ENCODE measurements at places on chromosomes 6 and 20.
A peak's percentile ranks its signal among the peaks of the same experiment; 100 is the strongest.

DNA sequence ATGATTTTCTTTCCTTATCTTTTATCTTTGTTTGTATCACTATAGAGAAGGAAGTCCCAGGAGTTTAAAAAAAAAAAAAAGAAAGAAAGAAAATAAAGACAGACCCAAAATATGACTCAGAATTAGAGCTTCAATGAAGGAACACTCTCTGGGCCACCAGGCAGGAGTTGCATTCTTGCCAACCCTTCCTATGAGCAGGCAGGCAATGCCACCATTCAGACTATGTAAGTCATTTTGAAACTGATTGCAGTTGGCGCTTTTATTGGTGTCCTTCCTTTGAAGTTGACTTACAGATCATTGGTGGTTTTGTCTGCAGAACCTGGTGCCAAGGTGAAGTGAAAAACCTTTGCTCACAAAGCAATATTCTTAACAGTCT is 50.3 kb downstream of the MYB start:
- no peak for DNase-seq

GRCh38 chr6:106324726-106325335 is 729 bp downstream of the ATG5 start:
- no peak for DNase-seq

- DNase-seq: no peak
Observed at GRCh38 chr20:36275441-36276189, 30.5 kb upstream of the DLGAP4 start.

DNA sequence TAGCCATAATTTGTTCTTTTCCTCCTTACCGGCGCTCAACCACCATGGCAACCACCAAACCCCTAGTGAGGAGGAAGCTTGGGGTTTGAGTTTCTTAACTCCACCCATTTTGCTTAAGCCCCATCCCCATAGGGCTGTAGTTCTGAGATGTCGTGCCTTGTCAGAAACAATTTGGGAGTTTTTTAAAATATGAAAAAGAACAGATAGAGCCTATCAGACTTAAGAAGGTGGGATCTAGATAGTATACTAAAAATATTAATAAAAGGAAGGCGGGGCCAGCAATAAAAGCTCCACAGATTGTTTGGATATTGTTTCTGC is 5.6 kb downstream of the BRD2 start:
- peak; percentile 45 for DNase-seq

DNA sequence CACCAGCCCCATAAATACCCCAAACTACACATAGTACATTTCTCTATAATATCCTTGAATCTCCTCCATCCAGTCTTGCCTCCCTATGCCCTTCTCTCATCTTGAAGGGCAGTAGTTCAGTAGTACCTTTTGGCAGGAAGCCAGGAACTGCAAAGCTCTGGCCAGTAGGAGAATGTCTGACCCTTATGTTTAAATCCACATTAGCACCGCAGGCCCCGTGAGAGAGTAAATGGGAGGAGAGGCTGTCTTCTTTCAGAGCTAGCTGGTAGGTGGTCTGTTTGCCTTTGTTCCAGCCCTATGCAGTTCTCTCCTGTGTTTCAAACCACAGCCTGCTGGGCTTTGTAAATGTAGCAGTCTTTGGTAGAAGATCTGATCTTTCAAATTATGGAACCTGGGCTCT is 690.7 kb downstream of the DOK5 start:
- no peak for DNase-seq

DNA sequence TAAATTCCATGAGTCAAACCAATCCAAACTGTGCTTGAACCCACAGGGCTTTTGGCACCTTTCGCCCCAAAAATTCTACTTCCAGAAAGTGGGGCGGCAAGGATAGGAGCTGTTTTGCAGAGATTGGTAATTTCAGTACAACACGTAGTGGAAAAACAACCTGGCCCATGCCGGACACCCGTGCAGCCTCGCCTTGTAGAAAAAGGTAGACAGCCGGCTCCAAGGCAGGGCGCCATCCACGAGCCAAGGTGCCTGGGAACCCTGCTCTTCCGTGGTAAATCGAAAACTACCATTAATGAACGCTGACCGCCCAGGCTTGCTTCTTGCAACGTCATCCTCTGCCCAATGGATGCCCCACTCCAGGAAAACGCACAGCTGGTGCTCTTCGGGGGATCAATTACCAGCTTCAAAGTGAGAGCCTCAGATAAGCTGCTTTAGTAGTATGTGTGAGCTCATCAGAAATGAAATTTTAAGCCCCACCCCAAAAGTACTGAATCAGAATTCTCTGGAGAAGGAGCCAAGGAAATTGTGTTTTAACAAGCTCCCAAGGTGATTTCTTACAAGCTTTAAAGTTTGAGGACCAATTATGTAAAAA is 1.8 kb downstream of the OOEP start:
- no peak for DNase-seq

- DNase-seq: peak; percentile 88
Observed at GRCh38 chr6:141105481-141105880, 1027.2 kb upstream of the GJE1 start.

GRCh38 chr6:159953091-159953601 is 15.7 kb upstream of the IGF2R start:
- DNase-seq: peak; percentile 71

GRCh38 chr6:13285705-13286104 is 42.6 kb downstream of the TBC1D7 start:
- DNase-seq: no peak

- DNase-seq: peak; percentile 10
Observed at GRCh38 chr20:6074145-6074561, 20.3 kb upstream of the LRRN4 start.

DNA sequence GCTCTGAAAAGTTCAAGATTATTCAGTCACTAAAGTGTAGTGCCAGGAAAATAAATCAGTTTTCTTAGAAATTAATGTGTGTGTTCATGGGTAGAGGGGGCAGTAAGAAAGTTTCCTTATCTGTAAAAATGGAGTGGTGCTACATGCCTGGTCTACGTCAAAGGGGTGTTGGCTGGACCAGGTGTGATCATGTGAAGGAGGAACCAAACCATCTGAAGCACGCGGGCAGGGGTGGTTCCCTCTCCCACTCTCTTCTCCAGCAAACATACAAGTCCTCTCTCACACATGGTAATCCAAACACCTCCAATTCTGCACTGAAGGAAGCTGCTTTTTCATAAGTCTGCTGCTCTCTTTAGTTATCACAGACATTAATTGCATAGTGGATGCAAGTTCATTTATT is 63.1 kb downstream of the CLIC5 start:
- DNase-seq: no peak

GRCh38 chr20:53077373-53078205 is 105.4 kb downstream of the TSHZ2 start:
- peak; percentile 86 for DNase-seq

- no peak for DNase-seq
Observed at GRCh38 chr6:17998003-17998402, 10.6 kb upstream of the KIF13A start.

- DNase-seq: no peak
Observed at GRCh38 chr6:170135821-170136471, 154.9 kb downstream of the DLL1 start.

- DNase-seq: peak; percentile 48
Observed at GRCh38 chr6:4381381-4381780, 246.0 kb upstream of the ECI2 start.

DNA sequence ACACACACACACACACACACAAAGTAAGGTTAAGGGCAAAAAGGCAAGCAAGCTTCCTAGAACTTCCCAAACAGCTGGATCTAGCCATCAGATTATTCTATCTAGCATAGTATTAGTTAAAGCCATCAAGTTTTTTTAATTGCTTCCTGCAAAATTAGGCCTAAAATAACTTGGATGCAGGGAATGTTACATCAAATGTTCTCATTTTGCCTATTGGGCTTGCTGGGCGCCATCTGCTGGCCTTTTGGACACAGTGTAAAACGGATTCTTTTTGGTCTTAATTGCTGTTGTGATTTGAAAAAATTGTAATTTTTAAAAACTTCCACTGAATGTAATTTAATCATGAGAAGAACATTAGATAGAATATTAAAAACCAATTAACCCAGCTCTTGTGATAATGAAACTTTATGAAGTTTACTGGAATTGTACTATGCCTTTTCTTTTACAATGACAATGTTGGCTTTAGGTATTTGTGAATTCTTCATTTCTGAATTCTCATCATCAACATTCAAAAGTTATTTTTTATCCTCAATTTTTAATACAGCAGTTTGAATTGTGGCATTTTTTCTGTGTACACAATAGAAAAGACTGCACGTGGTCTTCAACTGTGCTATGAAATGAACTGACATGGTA is 6.8 kb downstream of the MKKS start:
- DNase-seq: peak; percentile 60

DNA sequence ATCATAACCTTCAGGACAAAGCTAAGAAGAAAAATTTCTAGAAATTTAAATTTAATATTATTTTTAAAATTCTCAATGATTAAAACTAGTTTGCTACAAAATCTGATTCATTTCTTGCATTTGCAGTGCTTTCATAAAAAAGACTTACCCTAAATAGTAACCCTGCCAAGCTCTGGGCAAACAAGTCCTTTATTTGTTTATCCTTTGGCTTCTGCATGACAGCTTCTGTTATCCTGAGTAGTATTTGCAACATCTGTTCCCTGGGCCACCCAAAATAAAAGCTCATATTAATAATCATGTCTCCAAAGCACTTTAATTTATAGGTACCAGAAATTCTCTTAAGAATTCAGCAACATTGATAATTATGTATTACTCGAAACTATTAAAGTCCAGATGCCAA is 101.3 kb downstream of the RALGAPA2 start:
- DNase-seq: no peak

- DNase-seq: peak; percentile 45
Observed at GRCh38 chr6:146890644-146891434, 292.1 kb downstream of the ADGB start.

- DNase-seq: peak; percentile 5
Observed at GRCh38 chr6:89564752-89565427, 73.7 kb downstream of the LYRM2 start.

GRCh38 chr6:912871-913835 is 220.2 kb upstream of the EXOC2 start:
- peak; percentile 47 for DNase-seq

DNA sequence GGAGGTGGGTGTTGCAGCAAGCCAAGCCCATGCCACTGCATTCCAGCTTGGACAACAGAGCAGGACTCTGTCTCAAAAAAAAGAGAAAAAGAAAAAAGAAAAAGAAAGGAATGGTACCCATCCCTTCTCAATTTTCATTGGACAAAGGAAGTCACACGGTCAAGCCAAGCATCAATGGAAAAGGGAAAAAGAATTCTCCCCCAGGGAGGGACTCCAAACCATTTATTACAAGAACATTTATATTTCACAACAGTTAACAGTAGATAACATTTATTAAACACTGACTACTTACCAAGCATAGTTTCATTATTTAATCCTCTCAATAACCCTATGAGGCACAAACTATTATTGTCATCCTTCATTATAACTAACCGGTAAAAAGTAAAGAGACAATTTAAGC is 6.6 kb upstream of the KIF13A start:
- peak; percentile 34 for DNase-seq

DNA sequence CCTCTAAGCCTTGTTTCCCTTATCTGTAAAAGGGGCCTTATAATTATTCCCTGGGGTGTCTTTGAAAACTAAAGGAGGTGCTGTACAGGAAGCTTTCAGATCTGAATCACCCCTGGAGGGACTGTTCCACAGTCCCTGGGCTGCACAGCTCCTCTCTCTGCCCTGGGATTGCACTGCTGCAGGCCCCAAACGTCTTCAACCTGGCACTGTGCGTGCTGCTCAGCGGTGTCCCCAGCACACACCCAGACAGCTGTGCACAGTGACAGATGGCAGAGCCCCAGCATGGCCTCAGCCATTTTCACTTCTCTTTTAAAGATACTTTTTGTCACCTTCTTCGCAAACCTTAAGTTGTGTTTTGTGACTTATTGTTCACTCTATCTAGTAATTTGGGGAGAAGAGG is 50.7 kb upstream of the INSM1 start:
- DNase-seq: no peak

GRCh38 chr6:165831812-165832510 is 168.9 kb upstream of the PDE10A start:
- no peak for DNase-seq

DNA sequence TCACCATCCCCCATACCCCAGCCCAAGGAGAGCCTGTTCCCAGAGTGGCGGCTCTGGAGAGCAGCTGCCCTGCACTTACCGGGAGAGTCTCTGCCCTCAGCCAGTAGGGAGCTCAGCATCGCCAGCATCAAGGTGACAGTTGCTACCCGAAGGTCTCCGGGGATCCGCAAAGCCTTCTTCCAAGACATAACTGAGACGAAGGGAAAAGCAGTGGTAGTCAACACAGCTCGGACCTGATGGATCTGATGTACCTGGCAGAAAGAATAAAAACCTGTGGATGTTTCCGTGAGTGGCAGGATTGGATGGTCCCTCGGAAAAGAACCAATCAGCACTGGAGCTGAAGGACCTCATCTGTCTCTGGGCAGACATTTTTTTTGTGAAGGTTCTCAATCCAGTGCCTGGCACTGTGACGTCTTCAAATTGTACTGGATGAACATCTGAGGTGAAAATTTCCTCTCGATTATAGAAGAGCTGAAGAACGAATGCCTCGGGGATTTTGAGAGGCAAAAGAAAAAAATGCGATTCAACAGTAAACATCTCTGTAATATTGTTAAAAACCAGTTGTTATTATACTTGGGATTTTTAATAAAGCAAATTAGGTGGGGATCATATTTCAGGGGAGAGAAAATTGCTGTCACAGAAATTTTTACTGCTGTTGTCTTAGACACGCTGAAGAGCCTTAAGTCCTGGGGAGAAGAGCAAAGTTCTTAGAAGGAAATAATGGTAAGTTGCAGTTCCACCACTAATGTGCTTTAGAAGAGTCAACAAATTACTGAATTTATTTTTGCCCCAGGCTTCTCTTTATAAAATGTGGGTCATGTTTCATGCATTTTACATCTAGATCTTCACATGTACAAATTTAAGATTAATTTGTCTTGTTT is at the start of gene HLA-DQB1:
TSS of gene HLA-DQB1 (minus strand) at position 238 of the 881 bp plus-strand sequence. CDS start at position 188, 50 bp downstream.
- no peak for DNase-seq

DNA sequence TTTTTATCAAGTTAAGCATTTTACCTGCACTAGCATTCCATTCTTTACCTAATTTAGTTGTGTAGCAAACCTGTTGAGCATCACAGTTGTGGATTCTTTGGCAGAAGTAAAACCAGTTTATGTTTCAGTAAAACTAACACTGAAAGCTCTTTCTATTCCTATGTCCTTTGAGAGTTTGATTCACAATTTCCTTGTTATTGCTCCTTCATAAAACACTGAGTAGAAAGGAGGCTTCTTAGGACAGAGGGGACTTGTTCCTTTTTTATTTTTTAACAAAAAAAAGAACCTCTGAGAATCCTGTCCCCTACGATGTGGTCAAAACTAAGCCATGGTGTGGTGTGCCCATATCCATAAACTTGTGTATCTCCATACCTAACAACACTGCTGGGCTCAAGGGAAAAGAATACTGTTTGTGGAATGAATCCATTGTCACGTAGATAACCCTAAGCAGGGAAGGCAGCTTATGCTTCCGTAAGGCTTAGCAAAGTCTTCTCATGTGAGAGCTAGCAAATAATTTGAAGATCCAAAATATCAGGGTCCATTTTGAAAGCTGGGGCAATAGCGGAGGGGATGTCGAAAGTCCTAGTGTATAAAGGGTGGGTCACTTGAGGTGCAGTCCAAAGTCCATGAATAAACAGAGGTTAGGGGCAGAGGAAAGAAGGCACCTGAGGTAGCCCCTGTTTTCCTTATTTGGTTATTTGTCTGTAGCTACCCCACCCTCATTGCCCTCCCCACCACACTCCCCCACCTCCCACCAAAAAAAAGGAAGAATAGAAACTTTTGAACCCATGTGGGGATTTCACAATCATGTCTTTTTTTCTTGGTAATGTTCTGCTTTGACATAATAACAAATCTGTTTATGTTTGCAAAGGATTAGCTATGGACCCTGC is 71.0 kb downstream of the PLAGL1 start:
- DNase-seq: no peak
